CD4-positive, alpha-beta T cell treated with Interleukin-2 at 100 ng/mL for 4 hours (primary cell): ENCODE measurements at places on chromosomes 1 and 21.
A peak's percentile ranks its signal among the peaks of the same experiment; 100 is the strongest.

DNA sequence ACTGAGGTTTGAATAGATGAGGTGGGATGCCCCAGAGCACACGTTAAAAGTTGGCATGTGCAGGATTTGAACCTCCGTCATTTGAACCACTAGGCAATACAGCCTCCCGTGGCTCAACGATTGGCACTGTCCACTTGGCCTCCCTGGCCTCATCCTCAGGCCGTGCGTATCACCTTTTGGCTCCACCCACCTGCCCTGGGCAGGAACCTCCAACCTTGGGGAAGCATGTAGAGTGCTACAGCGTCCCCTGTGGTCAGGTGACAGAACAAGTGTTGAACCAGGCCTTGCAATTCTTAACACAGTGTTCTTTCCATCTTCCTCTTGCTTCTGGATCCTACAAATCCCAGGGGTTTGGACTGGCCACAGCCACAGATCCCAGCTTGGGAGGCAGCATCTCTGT, 112.6 kb downstream of the PAX7 start:
- DNase-seq, result no peak

DNA sequence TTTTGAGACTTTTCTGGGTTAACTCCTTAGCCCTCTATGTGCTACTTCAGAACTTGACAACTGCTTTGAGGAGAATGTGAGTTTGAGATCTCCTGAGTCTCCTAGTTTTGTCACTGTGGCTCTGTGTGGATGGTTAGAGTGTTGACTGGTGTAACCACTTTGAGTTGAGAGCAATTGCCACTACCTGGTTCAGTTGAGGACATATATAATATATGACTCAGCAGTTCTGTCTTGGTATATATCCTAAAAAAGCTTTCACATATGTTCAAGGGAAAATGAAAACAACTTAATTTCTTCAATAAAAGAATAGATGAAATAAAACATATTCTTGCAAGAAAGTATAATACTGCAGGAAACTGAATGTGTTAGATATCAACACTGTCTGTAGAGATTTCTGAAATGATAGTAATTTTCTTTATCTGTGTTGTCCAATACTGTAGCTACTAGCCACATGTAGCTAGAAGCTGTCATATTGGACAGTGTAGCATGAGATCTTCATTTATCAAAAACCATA, 96.7 kb upstream of the QSOX1 start:
- no peak for DNase-seq

GRCh38 chr1:57615956-57616355, 192.1 kb upstream of the DAB1 start:
- no peak for DNase-seq

DNA sequence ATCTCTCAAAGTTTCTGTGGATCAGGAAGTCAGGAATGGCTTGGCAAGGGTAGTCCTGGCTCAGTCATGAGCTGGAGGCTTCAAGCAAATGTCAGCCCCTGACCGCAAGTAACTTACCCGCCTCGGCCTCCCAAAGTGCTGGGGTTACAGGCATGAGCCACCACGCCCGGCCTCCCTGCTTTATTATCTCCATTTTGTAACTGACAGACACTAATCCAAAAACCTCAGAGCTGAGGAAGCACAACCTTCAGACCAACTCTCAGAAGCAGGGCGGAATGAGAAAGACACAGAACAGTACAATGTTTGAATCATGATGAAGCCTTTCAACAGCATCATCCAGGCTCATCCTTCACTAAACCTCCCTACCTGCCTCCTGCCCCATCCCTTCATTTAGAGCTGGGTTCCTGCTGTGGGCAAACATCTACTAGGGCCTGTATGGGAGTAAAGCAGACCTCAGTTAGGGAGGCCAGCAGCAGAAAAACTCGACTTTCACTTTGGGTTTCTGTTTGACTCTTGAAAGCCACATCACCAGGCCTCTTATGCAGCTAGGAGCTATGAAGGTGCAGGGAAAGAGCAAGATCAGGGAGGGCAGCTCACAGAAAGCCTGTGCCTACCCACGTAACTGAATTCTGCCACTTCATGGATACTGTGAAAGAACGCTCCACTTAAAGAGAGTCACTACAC, 84.4 kb upstream of the RAB4A start:
- no peak for DNase-seq

DNA sequence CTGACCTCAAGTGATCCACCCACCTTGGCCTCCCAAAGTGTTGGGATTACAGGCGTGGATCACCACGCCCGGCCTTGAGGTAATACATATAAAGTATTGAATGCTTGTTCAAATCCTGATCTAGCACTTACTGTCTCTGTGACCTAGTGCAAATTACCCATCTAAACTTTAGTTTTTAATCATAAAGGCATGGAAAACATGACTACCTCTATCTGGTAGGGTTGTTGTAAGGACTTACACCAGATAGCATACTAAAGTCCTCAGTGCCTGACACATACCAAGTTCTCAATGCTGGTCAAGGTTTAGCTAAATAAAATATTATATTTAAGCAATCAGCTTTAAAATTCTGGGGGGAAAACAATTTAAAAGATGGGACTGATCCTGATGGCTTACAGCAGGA, 38.3 kb downstream of the RAB3GAP2 start:
- no peak for DNase-seq

DNA sequence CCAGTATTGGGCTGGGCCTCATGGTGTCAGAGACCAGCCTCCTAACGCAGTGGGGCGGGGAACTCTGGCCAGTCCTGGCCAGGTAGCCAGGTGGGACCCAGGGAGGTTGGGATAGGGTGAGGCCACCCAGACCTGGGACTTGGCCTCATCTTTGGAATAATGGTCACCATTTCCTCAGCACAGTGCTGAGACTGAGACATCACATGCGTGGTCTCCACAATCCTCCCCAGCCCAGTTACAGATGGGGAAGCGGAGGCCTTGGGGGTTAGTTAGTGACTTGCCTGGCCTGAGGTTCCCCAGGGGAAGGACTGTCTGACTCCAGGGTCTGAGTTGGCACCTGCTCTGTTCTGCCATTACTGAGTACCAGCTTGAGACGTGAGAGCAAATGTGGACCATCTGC, 77.9 kb upstream of the CASZ1 start:
- no peak for DNase-seq

GRCh38 chr21:35861661-35862060, 198.7 kb downstream of the SETD4 start:
- DNase-seq, result no peak

DNA sequence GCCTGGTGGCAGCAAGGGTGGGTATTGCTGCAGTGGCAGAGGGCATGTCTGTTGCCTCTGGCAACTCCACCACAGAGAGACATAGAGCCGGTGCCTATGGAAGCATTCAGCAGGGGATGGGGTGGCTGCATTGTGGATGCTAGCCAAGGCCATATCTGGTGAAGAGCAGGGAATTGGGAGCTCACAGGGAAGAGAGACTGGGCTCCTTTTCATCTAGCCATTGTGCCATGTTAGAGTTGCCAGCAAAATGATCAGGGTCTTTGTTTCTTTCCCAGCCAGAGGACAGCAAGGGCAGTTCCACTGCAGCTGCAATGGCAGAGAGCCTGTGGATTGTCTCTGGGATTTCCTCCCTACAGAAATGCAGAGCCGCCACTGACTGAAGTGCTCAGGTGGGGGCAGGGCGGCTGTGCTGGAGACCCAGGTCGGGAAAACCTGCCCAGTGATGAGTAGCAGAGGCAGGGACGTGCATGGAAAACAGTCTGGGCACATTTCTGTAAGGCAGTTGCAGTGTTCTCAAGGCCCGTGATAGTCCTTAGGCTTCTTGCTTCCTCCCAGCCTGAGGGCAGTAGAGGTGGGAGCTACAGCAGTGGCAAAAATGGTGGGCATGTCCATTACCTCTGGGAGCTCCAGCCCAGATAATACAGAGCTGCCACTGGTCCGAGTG, 40.2 kb upstream of the CYP4X1 start:
- no peak for DNase-seq

DNA sequence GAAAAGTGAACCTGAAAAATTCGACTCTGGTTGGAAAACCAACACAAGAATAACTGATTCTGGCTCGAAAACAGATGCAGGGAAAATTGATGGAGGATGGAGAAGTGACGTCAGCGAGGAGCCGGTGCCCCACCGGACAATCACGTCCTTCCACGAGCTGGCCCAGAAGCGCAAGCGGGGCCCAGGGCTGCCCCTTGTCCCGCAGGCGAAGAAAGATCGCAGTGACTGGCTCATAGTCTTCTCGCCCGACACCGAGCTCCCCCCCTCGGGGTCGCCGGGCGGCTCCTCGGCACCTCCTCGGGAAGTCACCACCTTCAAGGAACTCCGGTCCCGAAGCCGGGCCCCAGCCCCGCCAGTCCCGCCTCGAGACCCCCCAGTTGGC, 1.9 kb downstream of the RUSC1 start:
- DNase-seq, result no peak

DNA sequence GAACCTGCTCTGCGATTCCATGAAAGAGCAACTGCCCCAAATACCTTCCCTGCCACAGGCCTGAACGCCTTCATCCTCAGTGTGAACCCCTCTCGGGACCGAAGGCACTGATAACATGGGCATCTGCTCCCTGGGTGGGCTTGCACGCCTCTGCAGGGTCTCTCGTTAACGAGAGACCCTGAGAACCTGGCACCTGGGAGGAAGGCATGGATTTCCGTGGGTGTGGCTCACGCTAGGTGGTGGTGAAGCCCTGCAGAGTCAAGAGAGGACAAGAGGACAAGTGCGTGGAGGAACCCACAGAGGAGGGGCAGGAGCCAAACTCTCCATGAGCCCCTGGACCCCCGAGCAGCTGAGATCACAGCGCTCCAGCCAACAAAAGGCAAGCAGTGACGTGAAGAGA, 26.8 kb upstream of the COL6A2 start:
- DNase-seq, result no peak

DNA sequence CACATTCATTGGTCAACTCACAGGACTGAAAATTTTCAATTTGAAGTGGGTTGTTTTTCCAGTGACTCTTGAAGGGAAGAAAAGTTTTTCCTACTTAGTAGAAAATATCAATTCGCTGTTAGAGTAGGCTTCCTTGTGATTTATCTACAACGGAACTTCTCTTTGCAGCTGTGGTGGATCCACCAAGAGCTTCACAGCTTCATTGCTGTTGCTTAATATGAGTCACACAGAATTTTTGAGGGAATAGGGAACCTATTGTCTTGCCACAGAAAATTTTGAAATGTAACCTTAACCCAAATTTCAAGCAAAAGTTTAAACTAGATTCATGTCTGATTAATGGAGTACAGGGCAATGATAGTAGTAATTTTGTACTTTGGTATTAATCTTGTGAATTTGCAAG, 58.4 kb upstream of the IFI44L start:
- no peak for DNase-seq

- DNase-seq, result no peak
Measured at GRCh38 chr1:51842261-51842660, 36.3 kb downstream of the NRDC start.

DNA sequence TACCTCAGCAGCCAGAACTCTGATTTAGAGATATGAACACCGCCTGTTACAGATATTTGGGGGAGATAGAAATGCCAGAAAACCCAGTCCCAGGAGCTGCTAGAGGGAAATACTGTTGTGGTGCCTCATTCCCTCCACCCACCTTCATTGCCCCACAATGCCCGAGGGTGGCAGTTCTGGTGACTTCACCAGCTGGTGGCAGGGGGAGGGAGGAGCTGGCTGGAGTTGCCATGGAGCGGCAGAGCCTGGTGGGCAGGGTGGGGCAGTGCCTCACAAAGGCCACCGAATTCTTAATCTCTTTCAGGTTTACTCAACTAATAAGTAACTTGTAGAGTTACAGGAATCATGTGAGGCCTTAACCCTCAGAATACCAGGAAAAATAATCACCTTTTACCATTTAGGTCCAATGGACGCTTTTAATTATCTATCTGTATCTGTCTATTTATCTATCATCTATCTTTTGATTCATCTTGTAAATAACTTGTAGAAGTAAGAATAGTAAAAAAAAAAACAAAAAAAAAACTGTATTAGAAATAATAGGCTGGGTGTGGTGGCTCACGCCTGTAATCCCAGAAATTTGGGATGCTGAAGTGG, 11.7 kb upstream of the S100A11 start:
- peak; percentile 85 for DNase-seq
